ENCODE measurements at places on chromosomes 3 and 15.
A peak's percentile ranks its signal among the peaks of the same experiment; 100 is the strongest.

GRCh38 chr3:97338375-97338774 is 426.2 kb upstream of the ARL6 start:
- no peak for DNase-seq

- DNase-seq: no peak
These were observed 2.1 kb downstream of the THPO start for GRCh38 chr3:184375747-184376461.

DNA sequence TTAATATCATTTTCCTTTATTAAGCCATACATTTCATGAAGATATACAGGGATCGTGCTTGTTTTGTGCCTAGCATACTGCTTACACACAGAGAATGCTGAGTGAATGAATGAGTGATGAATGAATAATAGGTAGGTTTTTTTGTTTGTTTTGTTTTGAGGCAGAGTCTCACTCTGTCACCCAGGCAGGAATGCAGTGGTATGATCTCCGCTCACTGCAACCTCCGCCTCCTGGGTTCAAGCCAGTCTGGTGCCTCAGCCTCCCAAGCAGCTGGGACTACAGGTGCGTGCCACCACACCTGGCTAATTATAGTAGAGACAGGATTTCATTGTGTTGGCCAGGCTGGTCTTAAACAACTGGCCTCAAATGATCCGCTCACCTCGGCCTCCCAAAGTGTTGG is 400.0 kb downstream of the ROBO1 start:
- no peak for DNase-seq

- DNase-seq: no peak
These were observed 116.8 kb upstream of the UBE2E2 start for GRCh38 chr3:23086331-23086730.

DNA sequence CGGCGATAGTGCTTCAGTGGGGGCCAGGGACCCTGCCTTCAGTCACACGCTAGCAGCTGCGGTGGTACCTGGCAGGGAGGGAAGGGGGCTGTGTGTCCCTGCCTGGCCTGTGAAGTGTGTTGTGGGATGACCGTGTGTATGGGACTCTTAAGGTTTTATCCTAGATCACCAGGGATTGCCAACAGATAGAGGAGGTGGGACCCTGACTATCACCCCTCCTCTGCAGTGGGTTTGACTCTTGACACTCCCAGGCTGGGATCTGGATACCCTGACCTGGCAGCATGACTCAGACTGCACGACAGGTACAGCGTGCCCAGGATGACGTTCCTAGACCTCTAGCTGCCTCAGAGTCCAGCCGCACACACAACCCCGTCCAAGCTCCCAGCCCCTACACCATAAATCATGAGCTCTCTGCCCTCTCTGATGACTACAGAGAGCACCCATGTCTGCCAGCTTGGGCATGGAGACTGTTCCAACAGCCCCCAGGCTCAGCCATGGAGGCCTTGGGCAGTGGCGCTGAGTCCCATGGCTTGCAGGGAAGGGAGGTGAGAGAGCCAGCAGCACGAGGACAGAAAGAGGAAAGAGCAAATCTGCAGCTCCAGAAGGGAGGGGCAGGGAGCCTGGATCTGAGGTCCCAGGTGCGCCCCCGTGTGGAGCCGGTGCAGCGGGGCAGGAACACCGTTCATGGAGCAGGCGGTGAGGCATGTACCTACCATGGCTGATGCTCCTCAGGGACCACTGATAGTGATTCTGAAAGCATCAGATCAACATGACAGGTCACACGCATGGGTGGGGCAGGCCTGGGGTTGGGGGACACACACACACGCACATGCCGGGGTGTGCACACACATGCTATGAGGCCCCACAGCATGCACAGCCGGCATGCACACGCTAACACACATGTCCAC is 71.0 kb downstream of the ADAMTS7 start:
- peak; percentile 27 for DNase-seq

GRCh38 chr15:99016680-99017321 is 9.2 kb upstream of the PGPEP1L start:
- peak; percentile 86 for DNase-seq

- DNase-seq: no peak
These were observed 2.0 kb downstream of the MECOM start for GRCh38 chr3:169661361-169662131.

- DNase-seq: no peak
These were observed 611.7 kb downstream of the VGLL3 start for GRCh38 chr3:86379280-86379679.

GRCh38 chr15:83062768-83063180 is 4.3 kb downstream of the BTBD1 start:
- DNase-seq: no peak

DNA sequence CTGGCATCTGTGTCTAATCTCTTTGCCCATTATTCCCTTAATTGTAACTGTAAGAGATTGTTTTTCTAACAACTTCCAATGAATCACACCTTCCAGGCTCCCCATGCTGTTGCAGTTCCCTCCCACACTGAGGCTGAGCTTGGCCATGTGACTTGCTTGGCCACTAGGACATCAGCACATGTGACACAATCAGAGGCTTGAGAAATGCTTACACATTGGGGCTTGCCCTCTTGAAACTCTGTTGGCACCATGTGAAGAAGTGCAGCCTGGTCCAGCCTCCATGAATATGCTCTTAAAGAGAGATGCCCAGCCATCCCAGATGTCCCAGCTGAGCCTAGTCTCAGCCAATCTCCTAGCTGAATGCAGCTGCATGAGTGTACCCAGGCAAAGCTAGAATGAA is 326.8 kb upstream of the SOX2 start:
- no peak for DNase-seq
